ENCODE measurements at places on chromosomes 2 and 18.

GRCh38 chr2:229971298-229971790 lies 49.0 kb downstream of the FBXO36 start:
- DNase-seq = no peak

- DNase-seq = no peak
Measured at GRCh38 chr2:159326569-159327255, 40.2 kb upstream of the WDSUB1 start.

DNA sequence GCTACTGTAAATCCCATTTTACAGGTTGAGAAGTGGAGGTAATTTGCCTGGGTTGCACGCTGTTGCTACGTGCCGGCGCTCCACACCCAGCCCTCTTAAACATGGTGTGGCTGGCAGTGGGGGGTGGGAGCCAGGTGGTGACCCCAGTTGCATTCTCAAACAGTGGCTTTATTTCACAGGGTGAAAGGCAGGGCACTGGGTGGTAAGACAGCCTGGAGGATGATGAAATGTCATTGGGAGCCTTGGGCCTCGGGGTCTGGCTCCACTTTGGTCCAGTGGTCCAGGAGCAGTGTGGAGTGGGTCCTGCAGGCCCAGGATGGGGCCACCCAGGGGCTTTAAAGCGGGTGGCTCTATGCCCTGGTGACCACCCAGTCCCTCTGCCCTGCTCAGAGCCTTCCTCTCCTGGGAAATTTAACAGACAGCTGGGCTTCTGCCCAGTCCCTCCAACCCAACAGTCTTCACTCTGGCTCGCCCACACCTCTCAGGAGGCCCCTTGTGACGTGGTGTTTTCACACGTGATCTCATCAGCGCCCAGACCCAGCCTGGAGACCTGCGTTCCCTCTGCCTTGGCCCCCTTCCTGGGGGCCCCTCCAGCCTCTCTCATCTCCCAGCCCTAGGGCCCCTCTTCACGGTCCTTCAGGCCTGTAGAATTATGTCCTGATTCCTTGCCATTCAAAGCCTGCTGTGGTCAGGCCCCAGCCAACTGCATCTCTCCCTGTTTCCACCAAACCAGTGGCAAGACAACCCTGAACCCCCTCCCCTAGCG lies 92.5 kb downstream of the INHBB start:
- DNase-seq = no peak

DNA sequence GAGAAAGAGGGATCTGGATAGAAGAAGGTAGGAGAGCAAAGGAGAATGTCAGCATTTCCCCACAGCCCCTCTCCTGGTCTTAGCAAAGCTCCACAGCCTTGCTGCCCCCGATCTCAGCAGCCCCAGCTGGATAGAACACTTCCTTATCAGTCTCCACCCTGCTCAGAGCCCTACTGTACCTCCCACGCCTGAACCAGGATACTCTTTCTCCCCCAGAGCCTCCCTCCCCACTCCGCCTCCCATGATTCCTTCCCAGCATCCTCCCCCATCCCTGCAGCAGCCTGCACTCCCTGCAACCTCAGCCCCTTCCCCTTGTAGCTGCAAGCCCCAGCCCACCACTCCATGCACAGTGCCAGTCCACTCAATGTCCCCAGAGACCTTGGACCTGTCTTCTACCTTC lies 25.8 kb downstream of the PLB1 start:
- no peak for DNase-seq

DNA sequence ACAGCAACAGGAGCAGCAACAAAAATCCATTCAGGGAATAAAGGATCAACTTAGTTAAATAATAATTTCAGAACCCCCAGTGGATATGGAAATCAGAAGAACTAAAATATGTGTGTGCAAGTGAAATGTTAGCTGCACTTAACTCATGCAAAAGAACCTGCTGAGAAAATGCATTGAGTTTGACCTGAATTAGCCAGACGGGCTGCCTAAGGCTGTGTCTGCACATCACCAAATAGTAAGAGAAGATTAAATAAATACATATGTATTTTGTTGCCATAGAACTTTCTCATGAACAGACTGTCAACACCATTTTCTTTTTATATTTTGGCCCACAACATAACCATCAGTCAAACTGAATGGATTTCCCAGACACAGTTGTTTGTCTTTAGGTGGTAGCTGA lies 262.0 kb upstream of the PIK3C3 start:
- DNase-seq = no peak

GRCh38 chr2:98665677-98666076 lies 57.3 kb downstream of the UNC50 start:
- DNase-seq = no peak

DNA sequence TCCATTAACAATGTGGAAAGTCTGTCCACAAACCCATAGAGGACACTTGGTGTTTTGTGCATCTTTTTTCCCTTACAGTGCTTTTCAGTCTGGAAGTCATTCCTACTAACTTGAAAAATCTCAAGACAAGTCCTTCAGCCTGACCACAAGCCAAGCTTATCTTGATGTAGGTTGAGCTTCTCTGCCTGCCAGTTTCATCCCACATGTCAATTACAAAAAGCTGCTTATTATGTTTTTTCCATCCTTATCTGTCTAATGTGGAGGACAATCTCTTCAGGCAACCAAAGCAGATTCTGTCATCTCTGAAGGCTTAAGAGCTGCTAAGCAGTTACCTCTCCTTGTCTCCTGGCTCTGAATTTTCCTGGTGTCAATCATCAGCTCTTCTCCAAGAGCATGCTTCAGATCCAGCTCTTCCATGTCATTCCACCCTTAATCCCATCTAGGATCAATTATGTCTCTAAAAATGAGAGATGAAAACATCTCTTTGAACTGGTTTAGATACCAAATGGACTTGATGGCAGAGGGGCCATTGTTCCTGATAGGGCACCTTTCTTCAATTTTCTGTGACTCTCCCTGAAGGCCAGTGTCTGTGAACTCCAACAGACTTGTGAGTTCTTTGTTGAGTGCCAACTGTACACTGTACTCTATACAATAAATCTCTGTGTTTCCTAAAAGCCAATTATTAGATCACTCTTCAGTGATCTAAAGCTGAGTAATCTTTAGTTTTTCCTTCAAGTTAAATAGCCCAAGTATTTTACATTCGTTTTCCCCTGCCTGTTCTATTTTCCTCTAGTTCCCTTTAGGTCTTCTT lies 208.6 kb downstream of the RBM43 start:
- peak; percentile 22 for DNase-seq

- DNase-seq = peak; percentile 54
Measured at GRCh38 chr2:85753525-85754312, at the start of gene ATOH8. ATOH8 (plus strand) TSS chr2:85753991; CDS start chr2:85754190, 199 bp downstream.

- no peak for DNase-seq
Measured at GRCh38 chr2:76478266-76479035, 767.7 kb upstream of the GCFC2 start.

- no peak for DNase-seq
Measured at GRCh38 chr2:23409248-23409647, 24.3 kb downstream of the KLHL29 start.

GRCh38 chr2:25301453-25302352 lies 40.0 kb downstream of the DNMT3A start:
- DNase-seq = peak; percentile 88

All from M059J (cell line).